Stimulated activated CD4-positive, alpha-beta T cell treated with anti-CD3 and anti-CD28 coated beads, TNF-alpha, amount 100 ng/mL, for 48 hours (primary cell): ENCODE measurements at places on chromosomes 5 and 9.

DNA sequence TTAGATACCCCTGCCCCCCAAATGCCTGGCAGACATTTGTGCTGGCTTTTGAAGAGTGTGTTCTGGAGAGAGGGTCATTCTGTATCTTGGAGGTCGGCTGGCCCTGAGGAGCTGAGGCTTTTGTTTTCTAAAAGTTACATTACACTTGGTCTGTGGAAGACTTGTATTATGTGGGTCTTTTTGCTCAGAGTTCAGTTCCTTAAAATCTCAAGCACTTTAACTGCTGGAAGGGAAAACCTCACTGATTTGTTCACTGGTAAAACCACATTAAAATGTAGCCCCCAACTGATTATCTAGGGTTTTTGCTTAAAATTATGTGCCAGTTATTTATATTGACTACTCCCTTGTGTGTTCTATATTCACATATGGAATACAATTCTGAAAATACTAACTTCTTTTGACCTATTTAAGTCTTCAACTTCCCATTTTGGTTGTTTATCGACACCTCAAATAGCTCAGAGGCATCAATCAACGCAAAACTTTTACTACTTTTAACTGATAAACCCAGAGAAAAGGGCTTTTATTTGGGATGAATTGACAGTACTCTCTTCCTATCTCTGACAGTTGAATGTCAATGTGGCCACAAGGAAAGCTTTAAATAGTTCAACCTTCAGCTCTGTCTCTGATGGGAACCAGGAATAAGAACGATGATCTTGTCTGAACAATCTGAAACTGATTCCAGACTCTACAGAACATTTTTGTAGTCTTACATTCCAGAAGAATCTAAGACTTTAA is 54.0 kb upstream of the MAP3K1 start:
- DNase-seq = no peak

GRCh38 chr5:120241400-120241799 is 222.7 kb upstream of the PRR16 start:
- DNase-seq = no peak

GRCh38 chr5:139947727-139948126 is 95.4 kb downstream of the NRG2 start:
- DNase-seq = no peak

DNA sequence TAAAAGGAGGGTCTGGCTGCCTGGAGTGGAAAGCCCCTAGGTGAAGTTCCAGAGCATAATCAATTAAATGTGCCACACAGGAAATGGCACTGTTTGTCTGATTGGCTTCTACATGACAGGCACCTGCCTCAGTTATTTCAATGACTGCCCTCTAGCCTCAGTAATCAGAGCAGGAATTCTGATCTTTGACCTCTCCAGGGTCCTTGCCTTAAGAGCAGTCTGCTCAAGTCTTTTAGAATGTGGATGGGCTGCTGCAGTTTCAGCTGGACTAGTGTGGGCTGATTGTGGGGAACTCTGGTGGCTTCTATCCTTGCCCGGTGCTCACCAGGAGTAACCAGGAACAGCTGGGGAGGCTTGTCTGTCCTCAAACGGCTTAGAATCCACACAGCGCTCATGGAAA is 98.9 kb downstream of the LIX1 start:
- no peak for DNase-seq

- DNase-seq = no peak
Observed at GRCh38 chr9:15231788-15232635, 75.0 kb downstream of the TTC39B start.

DNA sequence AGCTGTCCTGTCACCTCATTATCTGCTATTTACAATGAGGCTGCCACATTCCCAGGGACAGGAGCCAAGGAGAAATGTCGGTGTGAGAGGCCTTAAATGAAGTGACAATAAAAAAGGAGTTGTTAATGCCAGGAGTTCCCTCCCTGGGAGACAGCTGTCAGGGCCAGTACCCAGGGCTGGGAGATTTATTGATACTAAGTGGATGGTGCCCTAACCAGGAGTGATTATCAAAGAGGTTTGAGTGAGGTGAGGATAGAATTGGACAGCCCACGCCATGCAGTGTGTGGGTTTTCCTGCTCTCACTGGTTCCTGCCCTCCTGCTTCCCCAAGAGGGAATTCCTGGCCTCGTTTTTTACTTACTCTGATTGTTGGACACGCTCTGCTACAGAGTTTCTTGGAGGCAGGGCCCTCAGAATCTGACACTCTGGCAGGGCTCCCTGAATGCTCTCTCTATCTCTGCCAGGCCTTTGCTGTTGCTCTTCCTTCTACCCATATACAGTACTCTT is 150.8 kb downstream of the GRIA1 start:
- no peak for DNase-seq

DNA sequence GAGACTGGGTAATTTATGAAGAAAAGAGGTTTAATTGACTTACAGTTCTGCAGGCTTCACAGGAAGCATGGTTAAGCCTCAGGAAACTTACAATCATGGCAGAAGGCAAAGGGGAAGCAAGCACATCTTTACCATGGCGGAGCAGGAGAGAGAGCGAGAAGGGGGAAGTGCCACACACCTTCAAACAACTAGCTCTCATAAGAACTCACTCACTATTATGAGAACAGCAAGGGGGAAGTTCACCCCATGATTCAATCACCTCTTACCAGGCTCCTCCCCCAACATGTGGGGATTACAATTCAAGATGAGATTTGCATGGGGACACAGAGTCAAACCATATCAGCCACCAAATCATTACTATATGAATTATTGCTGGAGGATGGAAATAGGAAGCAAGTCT is 30.3 kb upstream of the STX17 start:
- DNase-seq = no peak

GRCh38 chr9:137461663-137462395 is 2.7 kb upstream of the NSMF start:
- peak; percentile 64 for DNase-seq

DNA sequence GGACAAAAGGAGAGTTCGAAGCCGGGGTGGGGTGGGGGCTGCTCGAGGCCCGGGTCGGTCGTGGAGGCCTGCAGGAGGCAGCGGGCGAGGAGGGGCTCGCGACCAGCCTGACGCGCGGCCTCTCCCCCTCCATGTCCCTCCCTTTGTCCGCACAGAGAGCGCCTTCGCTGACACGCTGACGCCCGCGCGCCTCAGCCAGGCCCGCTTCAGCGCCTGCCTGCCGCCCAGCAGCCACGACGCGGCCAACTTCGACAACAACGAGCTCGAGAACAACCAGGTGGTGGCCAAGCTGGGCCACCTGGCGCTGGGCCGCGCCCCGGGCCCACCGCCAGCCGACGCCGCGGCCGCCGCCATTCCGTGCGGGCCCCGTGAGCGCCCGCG is 42.2 kb downstream of the NEURL1B start:
- no peak for DNase-seq

GRCh38 chr9:2461892-2462291 is 159.7 kb upstream of the VLDLR start:
- no peak for DNase-seq

- DNase-seq = no peak
Observed at GRCh38 chr9:109452761-109453160, 45.3 kb downstream of the PTPN3 start.

- DNase-seq = no peak
Observed at GRCh38 chr9:27628311-27628710, 55.0 kb upstream of the C9orf72 start.

- DNase-seq = no peak
Observed at GRCh38 chr5:118723021-118723338, 265.4 kb downstream of the DTWD2 start.

GRCh38 chr9:69542058-69542457 is 130.1 kb downstream of the APBA1 start:
- no peak for DNase-seq

DNA sequence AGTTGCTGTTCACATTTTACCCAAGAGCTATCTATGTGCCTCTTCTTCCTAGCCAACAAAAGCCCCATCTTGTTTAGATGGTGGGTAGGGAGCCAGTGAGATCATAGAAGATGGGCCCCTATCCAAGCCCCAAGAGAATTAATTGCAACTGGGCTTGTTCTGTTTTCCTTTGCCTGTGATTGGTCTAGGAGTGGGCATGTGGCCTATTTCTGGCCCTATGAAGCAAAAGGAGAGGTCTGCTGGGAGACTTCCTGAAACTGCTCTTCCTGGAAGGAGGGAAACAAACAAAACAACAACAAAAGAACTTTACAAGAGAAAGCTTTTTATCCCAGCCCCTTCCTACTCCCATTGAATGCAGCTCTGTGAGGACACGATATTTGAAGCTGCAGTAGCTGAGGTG is 32.5 kb upstream of the ALDOB start:
- no peak for DNase-seq

GRCh38 chr5:110496276-110496675 is 230.2 kb downstream of the TMEM232 start:
- DNase-seq = no peak
